ENCODE measurements at places on chromosomes 12 and 14.

DNA sequence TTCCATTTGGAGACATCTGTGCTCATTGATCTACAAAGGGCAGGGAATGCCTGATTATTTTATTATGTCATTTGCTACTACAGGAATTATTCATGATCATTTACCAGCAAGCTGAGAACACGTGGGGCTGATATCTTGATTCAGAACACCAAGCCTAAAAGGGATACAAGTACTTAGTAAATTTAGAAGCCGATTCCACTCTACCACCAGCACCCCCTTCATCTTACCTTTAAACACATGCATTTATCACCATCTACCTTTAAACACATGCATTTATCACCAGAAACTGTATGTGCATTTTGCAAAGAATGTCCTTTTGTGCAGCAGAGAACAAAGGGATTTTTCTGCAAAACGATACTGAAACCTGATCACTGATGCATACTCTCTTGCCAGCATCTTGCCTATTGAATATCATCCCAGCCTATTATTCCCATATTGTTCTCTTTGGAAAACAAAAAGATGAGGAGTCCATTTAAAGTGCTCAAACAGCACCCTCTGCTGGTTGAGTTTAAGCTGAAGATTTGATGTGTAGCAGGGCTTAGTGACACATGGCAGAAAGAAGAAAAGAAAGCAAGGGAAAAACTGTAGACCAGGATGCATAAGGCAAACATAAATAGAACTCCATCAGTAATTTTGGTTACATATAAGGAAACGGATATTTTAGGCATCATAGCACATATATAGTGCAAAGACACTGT is 132.6 kb upstream of the PLEKHG7 start:
- DNase-seq = no peak

- DNase-seq = peak; percentile 15
Measured at GRCh38 chr12:56839915-56840325, 76.8 kb downstream of the HSD17B6 start.

- DNase-seq = no peak
Measured at GRCh38 chr12:1662761-1663439, 28.0 kb upstream of the ADIPOR2 start.

- DNase-seq = no peak
Measured at GRCh38 chr12:29455087-29455486, 42.4 kb downstream of the OVCH1 start.

DNA sequence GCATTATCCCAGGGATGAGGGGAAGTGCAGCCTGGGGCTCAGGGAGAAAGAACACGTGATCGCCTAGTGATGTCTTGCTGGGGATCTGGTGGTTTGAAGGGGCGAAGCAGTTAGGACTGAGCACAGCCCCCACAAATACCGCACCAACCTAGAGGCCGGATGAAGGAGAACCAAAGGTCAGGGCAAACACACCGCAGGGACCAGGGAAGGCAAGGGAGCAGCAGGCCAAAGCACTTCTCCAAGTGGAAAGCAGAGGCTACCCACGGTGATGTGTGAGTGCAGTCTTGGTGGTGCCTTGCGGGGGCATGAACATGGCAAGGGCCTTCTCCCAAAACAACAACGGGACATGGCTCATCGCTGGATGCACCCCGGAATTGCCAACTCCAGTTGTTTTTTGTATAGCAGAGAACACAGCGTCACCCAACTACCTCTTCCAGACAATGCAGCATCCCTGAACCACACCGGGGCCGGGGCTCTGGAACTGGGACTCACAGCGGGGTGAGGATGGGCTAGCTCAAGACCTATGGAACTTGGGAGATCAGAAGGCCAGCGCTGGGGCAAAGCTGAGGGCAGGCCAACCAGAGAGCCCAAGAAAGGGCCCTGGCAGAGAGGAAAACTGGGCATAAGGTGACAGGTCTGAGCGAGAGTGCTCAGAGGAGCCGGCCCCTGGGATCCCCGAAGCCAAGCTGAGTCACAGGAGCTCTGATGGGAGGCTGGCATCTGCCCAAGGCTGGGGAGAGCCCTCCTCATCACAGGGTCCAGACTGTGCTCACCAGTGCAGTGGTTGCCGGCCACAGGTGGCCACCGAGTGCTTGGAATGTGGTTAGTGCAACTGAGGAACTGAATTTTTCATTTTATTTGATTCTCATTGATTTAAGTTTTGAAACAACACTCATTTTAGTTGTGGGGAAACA is 11.1 kb downstream of the GALNT16 start:
- no peak for DNase-seq

DNA sequence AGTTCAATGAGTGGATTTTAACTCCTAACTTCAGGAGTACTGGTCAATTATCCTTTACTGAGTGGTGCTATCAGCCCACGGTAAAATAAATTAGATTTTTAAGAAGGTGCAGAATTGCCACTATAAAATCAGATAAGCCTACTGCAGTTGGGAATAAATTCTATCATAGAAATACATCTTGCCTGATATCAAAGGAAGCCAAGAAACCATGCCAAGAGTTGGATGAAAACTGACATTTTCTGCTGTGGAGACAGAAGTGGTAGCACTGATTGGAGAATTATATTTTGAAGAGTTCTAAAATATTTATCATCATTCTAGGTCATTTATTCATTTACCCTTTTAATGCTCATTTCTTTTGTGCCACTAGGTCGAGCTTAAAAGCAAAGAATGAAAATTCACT is 465.1 kb downstream of the APAF1 start:
- DNase-seq = no peak

GRCh38 chr14:35292770-35293561 is 784 bp downstream of the PSMA6 start:
- DNase-seq = no peak

DNA sequence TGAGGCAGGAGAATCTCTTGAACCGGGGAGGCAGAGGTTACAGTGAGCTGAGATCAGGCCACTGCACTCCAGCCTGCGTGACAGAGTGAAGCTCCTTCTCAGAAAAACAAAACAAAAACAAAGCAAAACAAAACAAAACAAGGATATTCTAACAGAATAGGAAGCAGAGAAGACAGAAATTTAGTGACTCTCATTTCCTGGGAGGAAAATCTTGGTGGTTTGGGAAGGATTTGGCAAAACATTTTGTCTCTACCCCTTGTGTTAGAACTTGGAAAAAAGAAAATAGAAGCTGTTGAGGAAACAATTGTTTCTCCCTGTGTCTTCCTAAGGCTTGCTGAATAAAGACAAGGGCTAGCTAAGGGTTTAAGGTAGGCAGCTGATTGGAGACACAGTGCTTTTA is 79.7 kb upstream of the PTPRR start:
- DNase-seq = no peak

- no peak for DNase-seq
Measured at GRCh38 chr12:45634273-45634917, 95.1 kb upstream of the ARID2 start.

- DNase-seq = no peak
Measured at GRCh38 chr12:51942501-51943000, 8.9 kb upstream of the ACVR1B start.

GRCh38 chr12:27179400-27180214 is 64.5 kb upstream of the STK38L start:
- no peak for DNase-seq

GRCh38 chr14:62645649-62646048 is 399.6 kb downstream of the KCNH5 start:
- no peak for DNase-seq

DNA sequence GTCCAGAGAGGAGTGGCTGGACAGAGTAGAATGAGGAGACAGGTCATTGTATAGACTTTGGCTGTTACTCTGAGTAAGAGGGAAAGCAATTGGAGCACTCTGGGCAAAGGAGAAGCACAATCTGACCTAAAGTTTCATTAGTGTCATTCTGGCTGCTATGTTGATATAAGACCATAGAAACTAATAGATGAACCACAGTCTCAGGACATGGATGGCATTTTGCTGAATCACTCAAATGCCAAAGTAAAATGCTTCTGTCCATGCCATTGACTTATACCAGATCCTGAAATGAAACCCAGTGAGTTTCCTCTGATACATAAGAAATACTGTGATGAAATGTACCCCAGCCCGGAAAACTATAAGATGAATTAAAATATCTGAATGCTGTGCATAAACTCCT is 65.8 kb upstream of the COCH start:
- no peak for DNase-seq
